Activated T-helper 1 cell treated with anti-CD3 and anti-CD28 coated beads, Interleukin-12 subunit alpha, Interleukin-12 subunit beta, Interleukin-2, Interleukin-4 antibody, amounts not matched to agents 30 ng/mL and 10 ng/mL and 1 ng/mL, durations not matched to agents 14 hours and 24 hours and 36 hours (primary cell): ENCODE measurements at places on chromosomes 7 and 10. TPM values are rescaled to one million over a fixed set of nuclear protein-coding genes. Genes with fewer than 3 reads are reported as not detected.

Gene PON1
- not detected in 2 replicates for total RNA-seq

DNA sequence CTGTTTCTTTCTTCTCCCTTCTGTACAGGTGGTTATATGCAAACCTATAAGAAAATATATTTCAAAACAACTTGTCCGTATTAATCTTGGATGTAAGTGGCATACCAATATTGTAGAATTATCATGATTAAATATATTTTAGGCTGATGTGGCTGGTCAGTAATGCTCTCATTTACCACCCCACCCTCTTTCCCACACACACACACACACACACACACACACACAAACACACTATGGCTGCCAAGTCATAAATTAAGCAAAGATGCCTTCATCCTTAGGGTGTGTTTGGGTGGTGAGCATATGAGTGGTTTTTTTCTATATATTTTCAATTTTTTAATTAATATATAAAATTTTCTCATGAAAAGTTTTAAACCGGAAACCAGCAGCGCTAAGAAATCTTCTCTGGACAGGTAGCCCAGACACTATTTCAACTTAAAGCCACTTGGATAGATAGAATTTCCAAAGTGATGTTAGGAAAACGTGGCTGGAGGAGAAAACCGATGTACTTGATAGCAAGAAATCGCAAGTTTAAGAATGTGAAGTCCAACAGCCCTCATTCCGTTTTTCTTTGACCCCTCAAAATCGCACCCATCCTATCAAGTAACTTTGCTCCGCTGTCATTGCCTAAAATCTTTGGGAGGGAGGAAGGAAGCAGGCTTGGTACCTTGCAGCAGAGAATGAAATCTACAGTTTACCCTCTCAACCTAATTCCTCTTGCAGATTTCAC, 171.7 kb downstream of the FAM107B start:
- peaks cover 78% of the 10 kb centered on the region for H3K4me1 ChIP-seq
- peak overlapping the region; percentile 98 for H3K27ac ChIP-seq
- H3K27me3 ChIP-seq = no peaks in the 10 kb centered on the region
- H3K4me3 ChIP-seq = peak overlapping the region; percentile 96
- peaks cover 40% of the 10 kb centered on the region for H3K36me3 ChIP-seq
- DNase-seq = no peak

DNA sequence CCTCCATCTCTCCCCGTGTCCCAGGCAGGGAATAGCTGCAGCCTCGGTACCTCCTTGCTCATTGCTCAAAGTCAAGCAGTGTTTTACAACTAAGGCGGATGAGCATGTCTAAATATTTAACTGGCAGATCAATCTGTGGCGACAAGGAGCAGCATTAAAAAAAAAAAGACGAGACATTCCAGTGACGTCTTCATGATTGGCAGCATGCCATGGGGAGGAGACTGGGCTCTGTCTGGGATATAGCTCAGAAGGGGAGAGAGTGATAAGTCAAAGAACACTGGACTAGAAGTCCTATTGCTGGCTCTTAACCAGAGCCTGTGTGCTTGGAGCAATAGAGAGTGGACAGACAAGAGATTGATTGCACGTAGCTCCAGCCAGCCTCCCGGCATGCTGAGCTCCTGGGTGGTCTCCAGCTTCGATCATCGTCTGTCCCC, 287.5 kb upstream of the PODXL start:
- H3K27ac ChIP-seq = no peak overlapping the region
- no peaks in the 10 kb centered on the region for H3K36me3 ChIP-seq
- no peaks in the 10 kb centered on the region for H3K4me1 ChIP-seq
- H3K4me3 ChIP-seq = no peak overlapping the region
- DNase-seq = no peak

Gene CYP2W1
- not detected in 2 replicates for total RNA-seq

Gene YWHAG
- total RNA-seq = 165 and 167 TPM in 2 replicates

DNA sequence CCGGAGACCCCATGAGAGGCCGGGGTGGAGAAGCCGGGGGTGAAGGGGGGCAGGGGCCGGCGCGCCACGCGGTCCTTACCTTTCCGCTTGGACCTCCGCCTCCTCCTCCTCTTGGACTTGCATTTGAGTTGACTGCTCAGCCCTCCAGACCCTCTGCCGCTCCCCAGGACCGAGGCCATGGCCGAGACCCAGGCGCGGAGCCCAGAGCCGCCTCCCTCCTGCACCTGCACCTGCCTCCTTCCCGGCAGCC, 428 bp downstream of the ADARB2 start:
- DNase-seq = no peak
- H3K4me3 ChIP-seq = peak overlapping the region; percentile 76
- H3K36me3 ChIP-seq = no peaks in the 10 kb centered on the region
- H3K27me3 ChIP-seq = peaks cover 71% of the 10 kb centered on the region
- no peak overlapping the region for H3K27ac ChIP-seq

- no peak for DNase-seq
- no peaks in the 10 kb centered on the region for H3K4me1 ChIP-seq
- H3K4me3 ChIP-seq = no peak overlapping the region
- H3K27ac ChIP-seq = no peak overlapping the region
Measured at GRCh38 chr7:112162784-112163506, 43.3 kb downstream of the DOCK4 start.

- H3K4me1 ChIP-seq = peaks cover 40% of the 10 kb centered on the region
- peaks cover 23% of the 10 kb centered on the region for H3K27me3 ChIP-seq
- no peak overlapping the region for H3K27ac ChIP-seq
- no peak for DNase-seq
Measured at GRCh38 chr10:3421537-3422257, 249.1 kb upstream of the PITRM1 start.

Gene TMEM139
- total RNA-seq = 0.73 TPM in 1 of 2 replicates, not detected in the other
